Fibroblast of skin of abdomen (primary cell): ENCODE measurements at places on chromosomes 16 and 17.

- DNase-seq: no peak
Measured at GRCh38 chr17:8019665-8020650, 17.5 kb downstream of the GUCY2D start.

- DNase-seq: peak; percentile 78
Measured at GRCh38 chr17:57995076-57995956, 7.3 kb upstream of the VEZF1 start.

DNA sequence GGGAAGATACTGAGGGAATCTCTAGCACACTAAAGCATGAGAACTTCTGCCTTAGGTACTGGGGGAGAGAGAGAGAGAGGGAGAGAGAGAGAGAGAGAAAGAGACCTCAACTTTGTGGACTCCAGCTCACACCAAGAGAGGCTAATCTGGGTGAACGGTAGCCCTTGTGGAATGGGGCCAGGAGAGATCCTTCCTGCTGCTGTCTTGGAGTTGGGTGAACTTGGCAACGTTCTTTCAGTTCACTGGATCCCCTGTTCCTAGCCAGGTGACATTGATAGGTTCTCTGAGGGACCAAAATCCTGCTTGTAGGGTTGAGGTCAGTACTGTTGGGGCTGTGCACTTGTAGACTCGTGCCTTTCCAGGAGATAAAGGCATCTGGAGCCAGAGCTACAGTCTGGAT, 26.5 kb upstream of the WFIKKN2 start:
- DNase-seq: no peak

GRCh38 chr16:19776147-19776546, 58.1 kb downstream of the IQCK start:
- DNase-seq: no peak

DNA sequence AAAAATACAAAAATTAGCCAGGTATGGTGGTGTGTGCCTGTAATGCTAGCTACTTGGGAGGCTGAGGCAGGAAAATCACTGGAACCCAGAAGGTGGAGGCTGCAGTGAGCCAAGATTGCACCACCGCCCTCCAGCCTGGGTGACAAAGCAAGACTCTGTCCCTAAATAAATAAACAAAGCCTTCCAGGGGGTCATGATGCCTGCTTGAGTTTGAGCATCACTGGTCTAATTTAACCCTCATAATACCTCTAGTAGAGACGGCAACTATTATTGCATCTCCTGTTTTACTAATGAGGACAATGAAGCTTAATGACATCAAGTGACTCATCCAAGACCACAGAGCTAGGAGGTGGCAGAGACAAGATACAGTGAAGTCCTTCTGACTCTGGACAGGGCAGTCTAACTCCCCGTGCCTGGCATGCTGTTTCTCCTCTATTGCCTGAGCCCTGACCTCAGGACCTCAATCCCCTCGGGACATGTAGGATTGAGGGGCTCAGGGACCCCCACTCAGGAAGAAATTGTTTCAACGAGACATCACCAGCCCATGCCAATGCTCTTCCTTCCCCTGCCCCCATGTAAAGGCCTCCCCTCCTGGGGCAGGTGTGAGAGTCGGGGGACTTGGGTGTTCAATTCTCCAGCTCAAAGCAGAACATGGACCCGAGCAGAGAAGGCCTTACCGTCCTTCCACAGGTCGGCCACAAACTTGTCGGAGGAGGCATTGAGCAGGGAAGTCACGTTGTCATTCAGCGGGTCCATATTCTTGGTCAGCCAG, 102.9 kb downstream of the NDE1 start:
- DNase-seq: no peak

DNA sequence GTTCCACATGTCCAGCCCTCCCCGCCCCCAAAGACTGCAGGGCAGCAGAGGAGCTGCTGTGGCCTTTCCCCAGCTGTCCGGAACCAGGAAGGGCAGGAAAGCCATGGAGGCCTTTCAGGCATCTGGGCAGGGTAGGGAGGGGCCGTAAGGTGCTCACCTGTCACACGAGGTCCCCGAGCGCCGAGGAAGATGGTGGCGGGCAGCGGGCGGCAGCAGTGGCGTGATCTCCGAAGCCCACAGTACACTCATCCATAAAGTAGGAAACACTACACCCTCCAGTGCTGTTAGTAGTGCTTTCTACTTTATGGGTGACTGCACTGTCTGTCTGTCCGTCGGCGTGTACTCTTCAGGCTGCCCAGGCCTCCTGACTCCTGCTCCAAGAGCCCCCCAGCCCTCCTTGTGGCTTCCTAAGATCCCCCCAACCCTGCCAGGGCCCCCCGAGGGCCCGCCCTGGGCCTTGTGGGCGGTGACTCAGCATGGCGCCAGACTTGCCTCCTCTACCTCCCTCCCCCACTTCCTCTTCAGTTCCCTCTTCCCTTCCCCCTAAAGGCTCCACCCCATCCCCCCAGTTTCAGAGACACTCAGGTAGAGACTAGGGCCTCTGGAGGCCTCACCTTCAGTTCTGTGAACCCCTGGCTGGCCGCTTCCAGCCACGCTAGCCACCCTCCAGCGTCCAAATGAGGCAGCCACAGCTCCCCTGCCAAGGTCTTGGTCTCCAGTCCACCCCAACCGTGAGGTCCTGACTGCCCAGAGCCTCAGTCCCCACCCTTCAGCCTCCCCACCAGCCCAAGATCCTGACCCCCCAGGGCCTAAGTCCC, 2.6 kb upstream of the TSPOAP1 start:
- DNase-seq: peak; percentile 56

GRCh38 chr17:64080174-64080618, 49.7 kb downstream of the ERN1 start:
- no peak for DNase-seq

- no peak for DNase-seq
Measured at GRCh38 chr17:78654325-78654724, 77.1 kb upstream of the DNAH17 start.

- no peak for DNase-seq
Measured at GRCh38 chr17:63692195-63692816, 7.6 kb downstream of the LIMD2 start.

- no peak for DNase-seq
Measured at GRCh38 chr16:55834049-55834448, 1.2 kb upstream of the CES1 start.

DNA sequence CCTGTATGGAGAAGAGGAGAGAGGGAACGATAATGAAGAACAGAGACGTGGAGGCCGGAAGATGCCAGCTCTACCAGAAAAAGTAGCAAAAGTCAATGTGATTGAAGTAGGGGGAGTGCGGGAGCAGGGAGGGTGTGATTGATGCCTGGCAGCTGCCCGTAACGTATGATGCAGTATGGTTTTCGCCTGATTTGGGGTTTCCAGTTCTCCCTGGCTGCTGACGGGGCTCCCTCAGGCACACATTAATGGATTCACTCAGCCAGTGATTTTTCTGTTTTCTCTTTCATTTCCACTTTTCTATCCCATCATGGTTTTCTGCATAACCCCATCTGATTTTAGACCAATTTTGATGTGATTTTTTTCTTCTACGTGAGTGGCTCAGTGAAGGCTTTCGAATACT, 62.1 kb downstream of the PRKCA start:
- no peak for DNase-seq

DNA sequence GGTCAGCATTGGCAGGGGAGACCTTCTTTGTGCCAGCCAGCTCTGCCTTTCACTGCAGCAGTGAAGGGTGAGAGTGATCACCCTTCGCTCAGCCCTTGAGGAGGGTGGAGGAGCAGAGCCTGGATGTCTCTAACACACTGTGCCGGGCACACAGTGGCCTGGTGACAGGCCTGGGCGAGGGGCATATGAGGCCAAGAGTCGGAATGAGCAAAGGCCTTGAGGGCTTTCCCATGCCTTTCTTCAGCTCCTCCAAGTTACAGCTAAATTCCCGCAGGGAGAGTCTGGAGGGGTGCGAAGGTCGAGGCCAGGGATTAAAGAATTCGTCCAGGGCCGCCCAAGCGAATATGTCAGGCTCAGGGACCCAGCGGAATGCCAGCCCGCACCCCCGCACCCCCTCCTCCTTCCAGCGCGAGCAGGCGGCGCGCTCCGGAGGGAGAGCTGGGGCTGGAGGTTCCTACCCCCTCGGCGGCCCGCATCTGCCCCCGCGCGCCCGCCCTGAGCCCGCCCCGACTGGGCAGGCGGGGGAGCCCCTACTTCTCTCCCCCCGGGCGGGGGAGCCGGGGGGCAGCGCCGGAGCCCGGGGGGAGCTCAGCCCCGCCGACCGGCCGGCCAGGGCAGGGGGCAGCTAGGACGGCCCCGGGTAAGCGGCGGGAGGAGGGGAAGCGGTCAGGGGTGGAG, at the start of gene RASL10B:
Gene RASL10B (plus strand): TSS at position 401 of the 678 bp plus-strand sequence. CDS start 3,546 bp downstream, outside the sequence.
- peak; percentile 37 for DNase-seq

DNA sequence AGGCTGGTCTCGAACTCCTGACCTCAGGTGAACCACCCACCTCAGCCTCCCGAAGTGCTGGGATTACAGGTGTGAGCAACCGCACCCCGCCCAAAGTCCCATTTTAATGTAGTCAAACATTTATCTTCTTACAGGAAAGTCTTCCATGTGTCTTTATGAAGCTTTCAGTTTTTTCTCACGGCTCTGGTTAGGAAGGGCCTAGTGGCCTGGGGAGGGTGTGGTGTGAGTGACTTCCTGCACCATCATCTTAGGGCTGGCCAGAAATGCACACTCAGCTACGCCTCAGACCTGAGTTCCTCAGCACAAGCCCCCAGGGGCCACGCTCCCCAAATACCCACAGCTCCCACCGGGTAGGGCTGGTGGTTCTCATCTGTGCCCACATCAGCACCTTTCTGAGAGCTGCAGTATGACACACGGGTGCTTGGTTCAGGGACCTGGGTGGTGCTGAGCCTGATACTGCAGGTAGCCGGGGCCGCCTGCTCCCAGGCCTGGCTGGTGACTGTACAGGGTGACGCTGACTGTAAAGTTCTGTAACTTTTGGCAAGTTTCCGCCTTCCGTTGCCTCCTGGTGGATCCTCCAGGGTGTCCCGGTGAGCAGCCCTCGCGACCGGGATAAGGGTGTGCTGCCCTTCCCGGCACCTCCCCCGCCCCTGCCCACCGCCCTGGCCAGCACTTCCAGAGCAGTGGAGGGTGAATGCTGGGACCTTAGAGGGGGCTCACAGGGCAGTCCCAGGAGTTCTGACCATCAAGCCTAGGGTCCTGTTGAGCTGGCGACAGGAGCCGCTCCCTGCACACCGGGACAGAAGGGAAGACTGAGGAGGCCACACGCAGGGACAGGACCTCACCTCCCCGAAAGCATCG, 52.5 kb downstream of the ZNF778 start:
- no peak for DNase-seq

- DNase-seq: no peak
Measured at GRCh38 chr17:4969551-4970173, 2.0 kb upstream of the SPAG7 start.

DNA sequence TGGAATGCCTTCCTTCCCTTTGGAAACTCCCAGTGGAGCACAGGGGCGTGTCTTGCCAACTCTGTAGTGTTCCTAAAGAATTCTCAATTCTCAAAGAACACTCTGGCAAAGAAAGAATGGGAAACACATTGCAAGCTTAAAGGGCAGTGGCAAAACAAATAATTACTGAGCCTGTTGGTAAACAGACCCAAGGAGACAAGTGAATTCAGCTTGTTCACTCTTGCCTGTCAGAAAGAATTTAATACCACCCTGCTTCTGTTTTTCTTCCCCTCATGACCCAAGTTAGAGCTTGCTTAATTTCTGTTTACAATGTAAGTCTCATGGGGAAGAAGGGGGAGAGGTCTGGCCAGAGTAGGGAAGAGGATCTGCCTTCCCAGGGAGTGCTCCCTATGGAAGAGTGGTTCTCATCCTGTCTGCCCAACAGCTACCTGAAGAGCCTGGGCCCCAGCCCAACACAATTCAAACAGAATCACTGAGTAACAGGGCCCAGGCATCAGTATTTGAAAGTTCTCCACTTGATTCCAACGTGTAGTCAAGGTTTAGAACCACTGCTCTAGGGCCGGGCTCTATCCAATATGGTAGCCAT, 386.0 kb downstream of the SLC39A11 start:
- DNase-seq: peak; percentile 22

- DNase-seq: no peak
Measured at GRCh38 chr17:45061606-45062205, 589 bp downstream of the NMT1 start.

DNA sequence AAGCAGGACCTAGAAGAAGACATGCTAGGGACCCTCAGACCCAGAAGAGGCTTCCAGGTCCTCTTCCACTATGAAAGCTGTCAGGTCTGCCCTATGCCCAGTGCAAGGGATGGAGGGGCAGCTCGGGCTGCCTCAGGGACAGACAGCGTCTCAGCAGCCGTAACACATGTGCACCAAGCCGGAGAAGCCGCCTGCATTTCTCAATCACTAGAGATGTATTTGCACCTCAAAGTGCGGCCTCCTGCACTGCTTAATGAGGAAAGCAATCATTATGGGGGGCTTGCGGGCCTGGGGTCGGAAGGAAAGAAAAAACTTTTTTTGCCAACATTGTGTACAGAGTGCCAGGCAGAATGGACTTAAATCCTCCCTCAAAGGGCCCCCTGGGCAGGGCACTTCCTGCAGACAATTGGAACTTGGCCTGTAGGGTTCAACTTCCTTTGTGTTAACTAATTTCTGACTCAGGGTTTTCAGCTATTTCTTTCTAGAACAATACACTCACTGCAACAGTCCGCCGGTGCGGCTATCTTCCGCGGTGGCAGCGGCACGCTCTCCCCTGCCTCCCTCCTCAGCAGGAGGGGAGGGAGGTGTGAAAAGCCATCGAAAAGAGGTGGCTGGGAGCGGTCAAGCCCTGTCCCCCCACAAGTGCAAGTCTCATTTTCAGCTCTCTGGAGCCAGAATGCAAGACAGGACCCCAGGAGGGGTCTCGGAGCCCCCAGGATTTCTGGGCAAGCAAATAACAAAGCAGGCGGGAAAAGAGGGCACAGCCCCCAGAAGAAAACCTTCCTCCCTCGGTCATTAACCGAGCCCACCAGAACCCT, 101.2 kb downstream of the ZNF423 start:
- peak; percentile 36 for DNase-seq

DNA sequence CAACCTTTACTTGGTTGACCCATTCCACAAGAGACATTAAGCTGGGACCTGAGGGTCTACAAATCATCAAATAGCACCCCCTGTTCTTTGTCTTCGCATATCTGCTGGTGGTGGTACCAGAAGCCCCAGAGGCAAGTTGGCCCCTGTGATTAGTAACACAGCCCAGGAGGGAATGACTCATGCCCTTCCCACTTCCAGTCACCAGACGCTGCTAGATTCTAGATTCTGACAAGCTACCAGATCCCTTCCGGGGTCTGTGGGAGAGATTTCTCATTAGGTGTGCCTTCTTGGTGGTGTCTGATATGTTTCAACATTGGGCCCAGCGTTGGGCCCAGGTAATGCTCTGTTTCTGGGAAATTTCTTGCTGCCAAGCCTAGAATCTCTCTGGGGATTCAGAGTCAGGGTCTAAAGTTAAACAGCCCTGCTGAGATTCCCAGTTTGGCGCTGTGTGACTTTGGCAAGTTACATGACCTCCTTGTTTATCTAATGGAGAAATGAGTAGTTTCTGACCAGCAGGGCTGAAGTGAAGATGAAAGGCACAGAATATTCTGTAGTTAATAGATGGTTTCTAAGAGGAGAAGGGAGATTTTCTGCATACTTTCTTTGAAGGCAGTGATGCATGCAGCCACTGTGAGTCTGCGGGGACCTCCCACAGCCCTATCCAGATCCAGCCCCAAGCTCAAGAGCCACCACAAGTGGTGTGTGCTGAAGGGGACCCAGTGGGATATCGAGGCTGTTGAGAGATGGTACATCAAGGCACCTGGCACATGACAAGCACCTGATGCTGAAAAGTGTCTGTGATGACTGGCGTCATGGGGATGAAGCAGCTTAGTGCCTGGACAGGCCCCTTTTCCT, 3.9 kb downstream of the TRPV2 start:
- peak; percentile 88 for DNase-seq

GRCh38 chr17:69749911-69750310, 325.1 kb upstream of the KCNJ16 start:
- DNase-seq: no peak

GRCh38 chr17:78045316-78045715, 83.2 kb downstream of the TMC6 start:
- DNase-seq: no peak
